ENCODE measurements at places on chromosomes 3 and 15. TPM values are rescaled to one million over a fixed set of nuclear protein-coding genes. Genes with fewer than 3 reads are reported as not detected.

Gene ADPRH
- 3.0 TPM for total RNA-seq

Gene CDCP1
- 79.0 TPM for total RNA-seq

Gene TRIM71
- not detected for total RNA-seq

Gene DHX30
- 69.1 TPM for total RNA-seq

Gene PRSS50
- not detected for total RNA-seq

Gene COL6A5
- total RNA-seq = 0.04 TPM

Gene DNAJC17
- total RNA-seq = 25.7 TPM
